ENCODE measurements at places on chromosomes 13 and 19.

- DNase-seq, result no peak
Observed at GRCh38 chr19:747432-748273, 3.3 kb upstream of the MISP start.

GRCh38 chr19:17260842-17261325 lies 3.7 kb downstream of the USHBP1 start:
- peak; percentile 95 for DNase-seq

DNA sequence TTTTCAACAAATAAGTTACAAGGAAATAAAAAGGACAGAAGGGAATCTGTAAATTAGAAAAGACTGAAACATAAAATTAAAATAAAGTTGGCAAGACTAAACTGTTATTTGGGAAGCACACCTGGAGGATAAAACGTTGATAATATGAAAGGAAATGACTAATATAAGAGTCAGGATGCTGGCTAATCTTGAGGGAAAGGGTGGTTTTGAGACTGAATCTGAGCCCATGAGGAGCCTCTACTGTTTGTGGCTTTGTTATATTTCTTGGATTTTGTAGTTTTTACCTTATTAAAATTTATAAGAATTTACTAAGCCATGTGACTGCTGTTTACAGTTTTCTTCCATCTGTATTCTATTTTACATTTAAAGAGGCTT lies 718.0 kb upstream of the SPRY2 start:
- no peak for DNase-seq

- no peak for DNase-seq
Observed at GRCh38 chr19:24062190-24062589, 24.8 kb upstream of the ZNF254 start.

DNA sequence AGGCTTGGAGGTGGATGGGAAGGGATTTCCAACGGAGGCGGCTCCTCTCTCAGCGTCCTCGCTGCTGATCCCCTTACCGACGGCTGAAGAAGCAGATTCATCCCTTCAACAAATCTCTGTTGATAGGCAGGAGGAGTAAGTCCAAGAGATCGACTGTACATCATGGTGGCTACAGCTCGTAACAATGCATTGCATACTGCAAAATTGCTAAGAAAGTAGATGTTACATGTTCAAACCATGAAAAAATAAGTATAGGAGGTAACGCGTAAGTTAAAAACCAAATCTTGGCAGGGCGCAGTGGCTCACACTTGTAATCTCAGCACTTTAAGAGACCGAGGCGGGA lies 468 bp upstream of the SLC39A3 start:
- no peak for DNase-seq

DNA sequence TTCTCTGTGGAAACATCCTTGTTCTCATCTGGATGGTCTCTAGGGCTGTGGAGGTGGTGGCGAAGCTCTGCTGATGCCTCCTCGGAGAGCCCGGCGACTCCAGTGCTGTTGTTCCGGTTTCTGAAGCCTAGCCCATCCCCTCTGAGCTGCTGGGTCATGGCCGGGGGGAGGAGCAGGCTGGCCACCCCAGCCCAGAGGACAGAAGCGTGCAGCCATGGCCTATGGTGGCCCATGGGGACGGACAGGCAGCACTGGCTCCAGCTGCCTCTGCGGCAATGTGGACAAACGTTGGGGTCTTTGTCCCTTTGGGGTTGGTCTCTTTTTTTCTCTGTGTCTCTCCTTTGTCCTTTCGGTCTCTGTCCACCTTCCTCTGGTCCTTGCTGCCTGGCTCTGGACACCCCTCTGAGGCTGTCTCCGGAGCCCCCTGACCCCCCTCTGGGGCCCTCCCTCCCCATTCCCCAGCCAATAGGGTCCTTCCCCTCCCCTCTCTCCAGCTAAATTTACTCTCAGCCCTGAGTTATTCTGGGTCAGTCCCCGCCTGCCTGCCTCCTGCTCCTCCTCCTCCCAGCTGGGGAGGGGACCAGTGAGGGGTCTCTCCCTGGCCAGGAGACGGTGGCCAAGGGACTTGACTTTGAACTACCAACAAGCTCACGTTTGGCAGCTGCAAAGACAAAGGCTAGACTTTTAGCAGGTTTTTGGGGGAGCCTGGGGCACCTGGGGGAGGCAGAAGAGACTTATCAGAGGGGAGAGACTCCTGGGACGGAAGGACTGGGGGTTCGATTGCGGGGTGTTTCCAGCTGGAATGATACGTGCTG lies at the start of gene HRC:
Gene HRC, minus strand, starts transcription at position 392 of the 815 bp plus-strand sequence. Its CDS starts 159 bp downstream, at position 233.
- no peak for DNase-seq

- DNase-seq, result no peak
Observed at GRCh38 chr19:19280561-19280960, 7.5 kb upstream of the TM6SF2 start.

GRCh38 chr13:110486061-110486715 lies 75.3 kb downstream of the RAB20 start:
- DNase-seq, result no peak

All from activated CD4-positive, alpha-beta T cell treated with anti-CD3 and anti-CD28 coated beads for 48 hours (primary cell).